ENCODE measurements at places on chromosomes 6 and 20.

DNA sequence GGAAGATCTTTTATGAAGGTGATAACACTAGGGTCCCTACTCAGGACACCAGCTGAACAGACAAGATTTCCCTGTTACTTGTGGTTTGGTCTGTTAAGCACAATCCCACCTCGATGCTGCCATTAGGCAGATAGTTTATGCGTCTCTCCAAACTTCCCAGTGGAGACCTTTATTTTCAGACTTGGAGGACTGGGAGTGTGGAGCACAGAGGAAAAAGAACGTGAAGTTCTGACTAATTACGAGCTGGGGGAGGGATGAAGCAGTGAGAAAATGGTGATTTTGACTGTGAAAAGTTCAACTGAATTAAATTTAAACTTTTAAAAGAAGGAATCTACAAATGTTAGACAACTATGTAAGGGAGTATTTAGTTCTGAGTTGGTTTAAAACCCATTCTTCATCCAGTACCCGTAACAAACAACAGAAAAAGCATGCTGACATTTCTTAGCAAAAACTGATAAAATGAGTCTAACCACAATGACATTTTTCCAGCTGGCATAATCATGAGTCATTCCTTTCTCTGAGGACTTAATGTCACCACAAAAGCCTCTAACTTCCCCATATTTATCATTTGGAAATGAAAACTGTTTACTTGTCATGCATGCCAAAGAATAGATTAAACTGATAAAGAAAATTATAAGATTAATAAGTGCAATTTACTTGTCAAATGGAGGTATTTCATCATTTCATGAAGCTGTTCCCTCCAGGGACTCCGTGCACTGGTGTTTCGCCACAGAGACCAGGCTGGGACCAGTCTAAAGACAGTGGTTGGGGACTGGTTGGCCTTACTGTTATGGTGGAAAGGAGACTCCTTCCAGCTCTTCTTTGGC lies 113.3 kb upstream of the SSTR4 start:
- DNase-seq: no peak

- no peak for DNase-seq
Measured at GRCh38 chr6:144285798-144286502, 815 bp downstream of the UTRN start.

- DNase-seq: no peak
Measured at GRCh38 chr20:15836634-15837033, 736.6 kb downstream of the KIF16B start.

GRCh38 chr6:12525276-12525675 lies 191.3 kb upstream of the PHACTR1 start:
- no peak for DNase-seq

GRCh38 chr6:149060300-149060984 lies 257.1 kb upstream of the TAB2 start:
- DNase-seq: no peak

- no peak for DNase-seq
Measured at GRCh38 chr6:6090861-6091607, 84.3 kb upstream of the NRN1 start.

DNA sequence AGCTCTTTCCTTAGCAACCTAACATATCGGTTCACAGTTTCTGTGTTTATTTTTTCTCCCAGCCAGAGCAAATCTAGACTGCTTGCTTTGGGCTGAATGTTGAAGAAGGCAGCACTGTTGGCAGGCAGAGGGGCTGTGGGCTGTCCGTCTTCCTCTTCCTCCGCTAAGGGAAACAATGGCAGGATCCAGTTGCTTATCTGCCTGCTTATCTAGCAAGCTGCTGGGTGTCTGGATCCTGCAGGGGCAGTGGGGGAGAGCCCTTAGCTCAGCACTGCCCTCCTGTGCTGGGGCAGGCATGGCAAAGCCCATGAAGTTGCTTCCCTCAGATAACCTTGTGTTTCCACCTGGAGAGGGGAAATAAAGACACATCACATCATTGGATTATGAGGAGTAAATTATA lies 92.7 kb upstream of the CD93 start:
- no peak for DNase-seq

DNA sequence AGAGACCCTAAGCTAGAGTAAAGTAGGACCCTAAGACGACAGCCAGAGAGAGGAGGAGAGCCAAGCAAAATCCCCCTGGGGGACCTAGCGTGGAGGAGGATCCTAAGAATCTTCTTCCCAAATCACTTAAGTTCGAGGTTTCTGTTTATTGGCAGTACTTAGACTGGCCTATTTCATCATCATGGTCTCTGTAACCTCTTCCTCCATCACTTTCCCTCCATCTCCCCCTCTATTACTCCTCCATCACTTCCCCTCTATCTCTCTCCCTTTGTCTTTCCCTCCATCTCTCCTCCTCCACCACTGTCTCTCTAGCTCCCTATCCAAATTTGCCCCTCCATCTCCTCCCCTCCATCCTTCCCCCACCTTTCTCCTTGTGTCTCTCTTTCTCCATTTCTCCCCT lies 833.6 kb upstream of the FLRT3 start:
- no peak for DNase-seq

DNA sequence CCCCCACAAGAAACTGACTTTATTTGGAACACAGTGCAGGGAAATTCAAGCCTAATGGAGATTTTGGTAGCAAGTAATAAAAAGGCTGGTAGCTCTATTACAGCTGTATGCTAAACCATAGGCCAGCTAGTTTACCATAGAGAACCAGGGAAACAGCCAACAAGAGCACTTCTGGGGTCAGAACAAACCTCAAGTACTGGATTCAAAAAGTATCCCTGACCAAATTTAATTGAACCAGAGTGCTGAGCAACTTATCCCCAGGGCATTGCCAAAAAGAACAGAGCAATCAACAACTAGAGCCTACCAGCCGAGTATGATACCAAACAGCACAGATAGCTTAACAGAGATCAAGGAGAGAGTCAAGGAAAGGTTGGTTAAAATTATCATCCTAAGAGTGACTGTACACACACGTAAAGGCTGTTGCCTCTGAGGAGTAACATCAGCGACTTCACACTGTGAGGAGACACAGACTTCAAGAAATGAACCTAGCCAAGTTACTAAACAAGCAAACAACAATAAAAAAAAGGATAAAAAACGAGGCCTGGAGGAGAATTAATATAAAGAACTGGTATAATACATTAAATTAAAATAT lies 11.5 kb upstream of the ASF1A start:
- DNase-seq: no peak

DNA sequence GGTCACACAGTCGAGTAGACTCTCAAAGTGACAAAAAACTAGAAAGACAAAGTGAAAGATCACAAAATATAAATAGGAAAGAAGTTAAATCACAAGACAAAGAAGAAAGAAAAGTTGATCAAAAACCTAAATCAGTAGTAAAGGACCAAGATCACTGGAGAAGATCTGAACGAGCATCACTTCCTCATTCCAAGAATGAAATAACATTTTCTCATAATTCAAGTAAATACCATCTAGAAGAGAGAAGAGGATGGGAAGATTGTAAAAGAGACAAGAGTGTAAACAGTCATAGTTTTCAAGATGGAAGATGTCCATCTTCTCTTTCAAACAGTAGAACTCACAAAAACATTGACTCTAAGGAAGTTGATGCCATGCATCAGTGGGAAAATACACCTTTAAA lies 31.6 kb upstream of the GJA10 start:
- no peak for DNase-seq

GRCh38 chr6:27026361-27026760 lies 221.1 kb upstream of the PRSS16 start:
- no peak for DNase-seq

DNA sequence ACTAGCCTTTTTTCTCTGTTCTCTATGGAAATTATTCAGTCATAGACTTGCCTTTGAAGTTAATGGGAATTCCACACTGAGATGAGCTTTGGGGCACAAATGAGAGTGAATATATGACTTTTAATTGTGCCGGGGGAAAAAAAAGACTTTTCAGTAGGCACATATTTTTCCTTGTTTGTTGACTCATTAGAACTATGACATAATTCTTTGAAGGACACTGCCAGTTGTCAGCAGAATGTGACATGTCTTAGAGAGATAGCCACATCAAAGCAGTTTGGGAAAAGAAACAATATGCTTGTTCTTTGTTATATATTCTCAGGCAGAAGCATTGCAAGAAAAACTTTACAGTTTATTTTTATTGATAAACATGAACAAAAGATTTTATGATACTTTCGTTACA lies 138.3 kb downstream of the COL9A1 start:
- no peak for DNase-seq

DNA sequence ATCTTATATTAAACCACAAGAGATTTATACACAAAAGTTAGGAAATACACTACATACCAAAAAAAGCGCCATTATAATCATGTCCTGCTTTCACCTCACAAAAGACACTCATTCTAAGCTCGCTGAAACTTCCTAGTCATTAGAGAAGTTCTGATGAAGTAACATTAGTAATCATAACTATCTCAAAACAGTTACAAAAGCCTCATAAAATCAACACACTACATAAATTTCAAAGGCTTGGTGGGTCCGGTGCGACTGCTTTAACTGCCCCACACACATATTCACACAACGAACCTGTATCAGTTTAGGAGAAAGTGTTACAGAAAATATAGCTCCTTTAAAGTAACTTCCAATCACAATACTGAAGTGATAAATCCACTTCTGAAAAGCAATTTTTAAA lies 1.9 kb downstream of the PHIP start:
- no peak for DNase-seq

- no peak for DNase-seq
Measured at GRCh38 chr6:46961232-46961631, 39.5 kb upstream of the ADGRF5 start.

DNA sequence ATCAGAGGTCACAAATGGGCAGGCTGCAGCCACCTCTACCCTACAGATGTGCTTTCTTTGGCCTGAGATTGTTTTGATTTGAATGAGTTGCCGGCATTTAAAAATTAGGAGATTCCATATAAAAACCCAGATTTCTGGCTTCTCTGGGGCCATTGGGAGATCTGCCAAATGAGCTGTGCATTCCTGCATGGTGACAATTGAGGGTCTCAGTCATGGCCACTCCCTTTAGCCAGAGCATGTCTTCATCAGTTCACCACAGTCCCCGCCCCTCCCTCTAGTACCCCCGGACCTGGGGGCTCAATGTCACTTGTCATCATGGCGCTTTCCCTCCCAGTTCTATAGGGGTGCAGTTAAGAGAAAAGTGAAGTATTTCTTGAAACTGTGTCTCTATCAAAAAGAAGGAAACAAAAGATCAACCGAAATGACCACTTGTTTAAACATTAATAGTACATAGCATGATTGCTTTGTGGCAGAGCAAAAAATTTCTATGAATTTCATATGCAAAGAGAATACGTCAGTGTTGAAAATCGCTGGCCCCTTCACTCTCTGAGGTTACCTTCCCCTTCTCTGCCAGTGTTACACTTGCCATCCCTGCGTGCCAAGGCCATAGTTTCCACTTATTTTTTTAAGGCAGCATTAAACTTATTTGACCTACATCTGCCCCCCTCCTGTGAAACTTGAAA lies 21.1 kb downstream of the EYA2 start:
- DNase-seq: no peak

GRCh38 chr6:19107468-19107867 lies 720.3 kb downstream of the RNF144B start:
- no peak for DNase-seq

- DNase-seq: no peak
Measured at GRCh38 chr6:8236956-8237355, 134.6 kb upstream of the EEF1E1 start.

DNA sequence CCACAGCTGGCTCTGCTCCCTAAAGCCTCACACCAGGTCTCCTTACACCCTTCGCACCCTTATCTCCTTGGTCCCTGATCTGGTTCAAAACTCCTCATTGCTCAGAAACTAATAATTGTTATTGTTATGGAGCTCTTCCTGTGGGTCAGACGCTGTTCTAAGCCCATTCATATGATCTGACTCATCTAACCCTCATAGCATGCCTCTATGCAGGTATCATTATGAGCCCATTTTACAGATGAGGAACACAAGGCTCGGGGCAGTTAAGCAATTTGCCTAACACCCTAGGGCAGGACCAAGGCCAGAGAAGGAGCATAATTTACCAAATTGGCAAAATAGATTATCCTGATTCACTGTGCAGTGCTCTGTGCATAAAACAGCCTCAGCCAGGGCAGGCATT lies 51.8 kb upstream of the CCDC167 start:
- no peak for DNase-seq

GRCh38 chr6:144742779-144743178 lies 457.6 kb downstream of the UTRN start:
- DNase-seq: no peak

- no peak for DNase-seq
Measured at GRCh38 chr20:64185276-64185900, 21.1 kb downstream of the MYT1 start.

DNA sequence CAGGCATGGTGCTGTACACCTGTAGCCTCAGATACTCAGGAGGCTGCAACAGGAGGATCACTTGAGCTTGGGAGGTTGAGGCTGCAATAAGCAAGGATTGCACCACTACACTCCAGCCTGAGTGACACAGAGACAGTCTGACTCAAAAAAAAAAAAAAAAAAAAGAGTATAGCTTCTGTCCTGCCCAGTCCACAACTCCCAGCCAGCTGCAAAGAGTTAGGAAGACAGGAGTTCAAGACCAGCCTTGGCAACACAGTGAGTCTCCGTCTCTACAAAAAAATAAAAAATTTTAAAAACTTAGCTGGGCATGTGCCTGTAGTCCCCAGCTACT lies 28.3 kb upstream of the TLDC2 start:
- no peak for DNase-seq

GRCh38 chr20:62119591-62120364 lies 2.5 kb upstream of the LSM14B start:
- DNase-seq: no peak

- DNase-seq: no peak
Measured at GRCh38 chr20:16432466-16433292, 140.6 kb downstream of the KIF16B start.

DNA sequence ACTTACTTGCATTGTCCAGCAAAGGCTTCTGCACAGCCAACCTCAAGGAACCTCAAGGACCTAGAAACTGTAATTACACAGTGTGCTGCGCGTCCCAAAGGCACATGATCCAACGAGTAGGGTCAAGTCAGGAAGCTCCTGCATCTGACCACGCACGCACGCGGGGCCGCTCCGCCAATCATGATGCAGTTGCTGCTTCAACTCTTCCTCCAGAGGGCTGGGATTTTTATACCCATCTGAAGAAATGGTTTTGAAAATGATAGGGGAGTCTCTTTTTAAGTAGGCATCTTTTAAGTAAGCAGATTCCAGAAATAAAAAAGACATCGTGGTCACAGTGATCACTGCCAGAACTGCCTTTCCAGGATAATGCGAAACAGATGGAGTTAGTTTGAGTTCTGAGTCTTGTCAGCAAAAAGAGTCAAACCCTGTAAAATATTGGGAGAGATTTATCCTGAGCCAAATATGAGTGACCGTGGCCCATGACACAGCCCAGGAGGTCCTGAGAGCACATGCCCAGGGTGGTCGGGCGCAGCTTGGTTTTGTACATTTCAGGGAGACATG lies 34.0 kb downstream of the KIF25 start:
- DNase-seq: no peak

DNA sequence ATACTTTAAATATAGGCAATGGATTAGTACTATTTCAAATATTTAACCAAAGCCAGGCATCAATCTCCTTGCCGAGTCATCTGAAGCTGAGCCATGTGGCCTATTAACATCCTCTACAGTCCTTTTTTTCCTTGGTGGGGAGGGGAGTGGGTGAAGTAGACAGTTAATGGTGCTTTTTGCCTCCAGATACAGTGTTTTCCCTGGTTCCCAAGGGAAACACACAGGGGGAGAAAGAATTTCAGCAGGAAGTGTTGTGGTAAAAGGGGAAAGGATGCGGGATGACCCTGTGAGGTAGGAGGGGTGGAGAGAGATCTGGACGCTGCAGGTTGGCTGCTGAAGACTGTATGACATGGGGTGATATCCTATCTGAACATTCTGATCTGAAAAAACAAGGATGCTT lies 9.6 kb downstream of the CLDN20 start:
- DNase-seq: no peak

- no peak for DNase-seq
Measured at GRCh38 chr6:44441091-44441855, 53.8 kb downstream of the CDC5L start.
